ENCODE measurements at places on chromosomes 4 and X.

DNA sequence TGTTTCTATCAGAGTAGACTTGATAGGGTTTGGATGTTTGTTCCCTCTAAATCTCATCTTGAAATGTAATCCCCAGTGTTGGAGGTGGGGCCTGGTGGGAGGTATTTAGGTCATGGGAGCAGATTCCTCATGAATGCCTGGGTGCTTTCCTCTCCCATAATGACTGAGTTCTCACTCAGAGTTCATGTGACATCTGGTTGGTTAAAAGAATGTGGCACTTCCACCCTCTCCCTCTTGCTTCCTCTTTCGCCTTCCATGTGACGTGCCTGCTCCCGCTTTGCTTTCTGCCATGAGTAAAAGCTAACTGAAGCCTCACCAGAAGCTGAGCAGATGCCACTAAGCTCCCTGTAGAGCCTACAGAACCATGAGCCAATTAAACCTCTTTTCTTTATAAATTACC lies 47.3 kb upstream of the SRPX start:
- no peak for DNase-seq

DNA sequence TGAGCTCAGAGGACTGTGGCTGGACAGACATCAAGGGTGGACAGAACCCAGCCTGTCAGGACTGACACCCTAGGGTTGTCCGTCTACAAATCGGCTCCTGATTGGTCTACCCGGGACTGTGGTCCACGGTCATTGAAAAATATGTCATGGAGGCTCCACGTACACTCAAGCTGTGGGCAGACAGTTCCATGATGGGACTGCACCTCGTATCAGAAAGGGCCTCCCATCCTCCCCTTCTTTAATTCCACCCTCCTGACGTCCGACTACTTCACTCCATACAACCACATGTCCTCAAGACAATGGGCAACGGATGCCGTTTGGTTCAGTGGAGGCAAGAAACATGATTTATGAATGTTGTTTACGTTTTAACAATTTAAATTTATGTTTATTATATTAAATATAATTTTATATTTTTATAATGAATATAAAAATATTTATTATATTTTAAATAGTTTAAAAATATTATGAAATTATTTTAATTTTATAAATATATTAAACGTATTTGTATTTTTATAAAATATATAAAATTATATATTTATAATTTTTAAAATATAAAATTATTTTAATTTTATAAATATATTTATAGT lies 58.0 kb upstream of the SHOX start:
- DNase-seq = no peak

- DNase-seq = no peak
These were observed 686.1 kb downstream of the GLUD2 start for GRCh38 chrX:121733514-121733913.

GRCh38 chrX:30005813-30006212 lies 209.6 kb upstream of the MAGEB2 start:
- DNase-seq = no peak

DNA sequence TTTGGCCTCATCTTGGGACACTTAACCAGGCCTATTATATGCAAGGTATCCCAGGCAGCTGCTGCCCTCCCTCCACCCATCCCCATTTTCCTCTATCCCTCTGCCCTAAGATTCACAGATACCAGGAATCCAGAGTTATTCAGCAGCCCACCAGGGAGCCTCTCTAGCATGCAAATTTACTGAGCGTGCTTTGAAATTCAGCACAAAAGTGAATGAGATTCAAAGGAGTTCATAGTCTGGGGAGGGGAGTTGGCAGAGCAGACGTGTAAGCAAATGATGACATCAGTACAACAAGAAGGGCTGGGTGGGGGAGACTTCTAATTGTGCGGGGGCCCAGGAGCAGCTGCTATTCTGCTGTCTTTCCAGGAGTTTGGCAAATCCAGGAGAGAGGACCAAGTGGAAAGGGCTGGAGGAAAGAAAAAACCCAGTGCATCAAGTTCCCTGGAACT lies 1.7 kb upstream of the MTM1 start:
- DNase-seq = no peak

DNA sequence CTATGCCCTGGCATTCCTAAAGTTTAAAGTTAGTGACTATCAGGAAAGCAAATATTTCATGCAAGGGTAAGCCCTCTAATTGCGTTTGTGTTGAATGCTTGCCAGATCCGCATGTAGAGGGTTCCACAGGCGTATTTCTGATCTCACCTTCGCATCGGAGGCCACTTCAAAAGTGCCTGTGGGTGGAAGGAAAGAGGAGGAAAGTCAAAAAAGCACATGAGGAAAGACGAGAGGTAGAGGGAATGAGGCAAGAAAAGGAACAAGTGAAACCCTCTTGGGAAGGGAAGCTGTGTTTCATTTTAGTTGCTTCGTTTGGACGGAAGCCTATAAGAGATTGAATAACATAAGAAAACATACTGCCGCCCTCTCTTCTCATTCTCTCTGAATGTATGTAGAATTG lies 628.8 kb downstream of the SPRY1 start:
- no peak for DNase-seq

- no peak for DNase-seq
These were observed at the start of gene STK32B for GRCh38 chr4:5051278-5052203. TSS of gene STK32B (plus strand) at chr4:5051480.

GRCh38 chr4:42633605-42634388 lies 23.1 kb downstream of the ATP8A1 start:
- no peak for DNase-seq

DNA sequence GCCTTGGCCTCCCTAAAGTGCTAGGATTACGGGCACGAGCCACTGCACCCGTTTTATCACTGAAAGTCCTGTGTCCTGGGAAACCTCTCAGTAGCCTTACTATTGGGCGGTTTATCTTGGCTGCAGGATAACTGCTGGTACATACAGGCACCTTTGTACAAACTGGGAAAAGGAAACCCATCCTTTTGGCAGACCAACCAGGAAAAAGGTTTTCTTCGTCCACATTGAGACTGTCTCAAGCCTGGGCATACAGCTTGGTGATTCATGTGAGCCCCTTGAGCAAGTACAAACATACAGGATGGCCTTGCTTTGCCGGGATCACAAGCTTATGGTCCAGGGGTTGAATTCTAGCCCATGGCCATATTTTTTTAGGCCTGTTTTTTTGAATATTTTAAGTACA lies 32.8 kb downstream of the RWDD4 start:
- DNase-seq = no peak

GRCh38 chrX:127572471-127572870 lies 479.7 kb downstream of the ACTRT1 start:
- no peak for DNase-seq

- DNase-seq = no peak
These were observed 78.0 kb upstream of the PDHA2 start for GRCh38 chr4:95761871-95762270.

- no peak for DNase-seq
These were observed 24.4 kb upstream of the FAM47B start for GRCh38 chrX:34918091-34918736.

GRCh38 chr4:102399021-102399420 lies 53.7 kb upstream of the SLC39A8 start:
- no peak for DNase-seq

DNA sequence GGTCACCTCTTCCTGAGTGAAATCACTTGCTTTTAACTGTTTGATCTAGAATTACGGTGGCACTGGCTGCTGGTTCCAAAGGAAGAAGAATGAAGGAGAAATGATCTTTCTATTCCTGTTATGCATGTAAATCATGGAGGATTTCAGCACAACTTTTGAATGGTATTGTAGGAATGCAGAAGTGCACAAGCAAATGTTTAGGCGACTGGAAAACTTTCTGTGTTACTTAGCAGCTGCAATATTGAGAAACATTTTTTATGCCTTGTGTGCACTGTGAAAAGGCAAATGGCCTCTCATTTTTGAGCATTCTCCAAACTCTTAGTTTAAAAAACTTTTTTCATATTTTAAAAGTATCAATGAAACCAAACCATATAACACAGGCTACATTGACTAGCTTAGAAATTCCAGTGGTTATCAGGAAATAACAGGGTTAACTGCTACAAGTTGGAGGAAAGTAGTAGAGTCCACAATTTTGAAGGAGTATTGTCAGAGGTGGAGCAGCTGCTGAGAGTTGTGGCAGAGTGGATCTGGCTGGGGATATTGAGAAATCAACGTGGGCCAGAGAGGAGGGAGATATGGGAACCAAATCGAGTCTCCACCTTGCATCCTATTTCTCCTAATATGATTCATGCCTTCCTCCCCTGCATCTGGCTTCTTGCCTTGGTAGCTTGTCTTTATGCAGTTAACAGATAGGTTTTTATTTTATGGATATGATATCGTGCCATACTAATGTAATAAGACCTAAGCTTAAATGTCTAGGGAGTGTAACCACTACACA lies 32.0 kb upstream of the FHL1 start:
- DNase-seq = no peak

GRCh38 chrX:482192-482701 lies 95.5 kb upstream of the PPP2R3B start:
- DNase-seq = no peak

DNA sequence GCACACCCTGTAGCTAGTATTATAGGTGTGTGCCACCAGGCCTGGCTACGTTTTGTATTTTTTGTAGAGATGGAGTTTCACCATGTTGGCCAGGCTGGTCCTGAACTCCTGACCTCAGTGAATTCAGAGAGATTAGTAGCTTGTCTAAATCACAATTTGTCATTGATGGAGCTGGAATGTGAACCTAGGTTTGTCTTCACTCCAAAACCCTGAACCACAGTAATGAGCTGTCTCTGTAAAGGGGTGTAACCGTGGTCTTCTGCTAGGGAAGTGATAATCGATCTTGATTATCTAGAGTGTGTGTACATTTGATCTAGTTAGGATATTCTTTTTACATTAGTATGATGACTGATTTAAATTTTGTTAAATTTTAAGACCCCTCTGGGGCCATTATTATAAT lies 8.3 kb downstream of the ARHGAP10 start:
- no peak for DNase-seq

DNA sequence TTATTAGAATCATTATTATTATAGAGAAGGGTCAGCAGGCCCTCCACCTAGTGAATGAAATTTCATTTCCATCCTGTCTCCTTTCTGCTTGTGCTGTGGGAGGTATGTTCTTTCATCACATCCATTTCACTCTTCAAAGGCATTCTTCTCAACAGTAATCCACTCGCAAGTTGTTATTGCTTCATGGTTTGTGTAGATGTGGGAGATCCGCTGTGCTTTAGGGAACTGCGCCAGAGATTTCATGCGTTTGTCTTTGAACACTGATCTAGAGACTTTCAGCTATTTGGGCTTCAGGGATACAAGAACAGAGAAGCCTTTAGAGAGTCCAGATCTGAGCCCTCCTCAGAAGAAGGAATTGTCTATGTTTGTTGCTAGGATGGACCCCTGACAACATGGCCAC lies 53.5 kb upstream of the PUDP start:
- no peak for DNase-seq

DNA sequence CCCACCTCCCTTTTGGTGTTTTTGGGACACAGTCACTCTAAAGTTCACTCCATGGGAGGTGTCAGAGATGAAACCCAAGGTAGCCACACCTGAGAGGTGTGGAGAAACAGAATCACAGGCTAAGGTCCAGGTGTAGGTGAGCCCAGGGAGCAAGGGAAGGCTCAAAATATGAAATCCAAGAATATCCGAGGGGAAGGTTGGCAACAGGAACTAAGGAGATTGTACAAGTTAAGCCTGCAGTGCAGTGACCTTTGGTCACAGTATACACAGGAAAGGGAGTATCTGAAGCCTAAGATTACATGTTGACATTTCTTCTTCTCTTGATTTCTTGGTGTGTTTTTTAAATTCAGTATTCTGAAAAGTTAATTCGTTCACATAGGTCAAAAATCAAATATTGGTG lies 46.5 kb downstream of the PHF8 start:
- no peak for DNase-seq

DNA sequence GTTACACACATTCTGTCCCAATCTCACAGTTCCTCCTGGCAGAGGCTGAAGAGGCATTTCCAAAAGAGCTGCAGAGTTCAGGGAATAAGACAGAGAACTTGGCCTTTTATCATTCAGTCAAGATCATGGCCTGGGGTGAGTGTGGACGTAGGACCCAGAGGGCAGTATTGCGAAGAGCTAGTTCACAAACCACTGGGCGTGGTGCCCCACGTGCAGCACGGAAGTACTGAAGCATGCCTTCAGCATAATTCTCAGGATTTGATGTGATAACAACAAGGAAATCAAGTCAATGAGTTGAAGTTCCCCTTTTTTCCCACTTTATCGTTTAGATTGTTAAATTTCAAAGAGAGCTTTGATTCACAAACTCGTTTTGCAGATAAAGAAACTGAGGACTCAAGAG lies 117.7 kb downstream of the RELL1 start:
- no peak for DNase-seq

- no peak for DNase-seq
These were observed 17.9 kb downstream of the VSIG4 start for GRCh38 chrX:66021765-66022631.

GRCh38 chr4:89373394-89373793 lies 65.8 kb upstream of the GPRIN3 start:
- DNase-seq = no peak

DNA sequence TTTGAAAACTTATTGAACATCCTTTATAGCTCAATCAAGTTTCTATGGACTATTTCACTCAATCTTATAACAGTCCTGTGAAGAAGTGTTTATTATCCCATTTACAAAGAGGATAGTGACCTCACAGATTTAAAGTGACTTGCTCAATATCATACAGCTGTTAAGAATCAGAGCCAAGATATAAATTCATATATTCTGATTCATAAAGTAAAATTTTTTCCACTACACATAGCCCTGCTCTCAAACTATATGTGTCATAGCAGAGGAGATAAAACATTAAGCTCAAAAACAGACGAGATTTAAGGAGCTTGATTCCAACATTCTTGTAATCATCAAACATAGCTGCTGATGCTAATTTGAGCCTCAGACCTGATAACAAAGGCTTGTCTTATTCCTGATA lies 226.8 kb downstream of the CAMK2D start:
- DNase-seq = no peak

- DNase-seq = no peak
These were observed 172.3 kb downstream of the SHROOM3 start for GRCh38 chr4:76607266-76607799.

DNA sequence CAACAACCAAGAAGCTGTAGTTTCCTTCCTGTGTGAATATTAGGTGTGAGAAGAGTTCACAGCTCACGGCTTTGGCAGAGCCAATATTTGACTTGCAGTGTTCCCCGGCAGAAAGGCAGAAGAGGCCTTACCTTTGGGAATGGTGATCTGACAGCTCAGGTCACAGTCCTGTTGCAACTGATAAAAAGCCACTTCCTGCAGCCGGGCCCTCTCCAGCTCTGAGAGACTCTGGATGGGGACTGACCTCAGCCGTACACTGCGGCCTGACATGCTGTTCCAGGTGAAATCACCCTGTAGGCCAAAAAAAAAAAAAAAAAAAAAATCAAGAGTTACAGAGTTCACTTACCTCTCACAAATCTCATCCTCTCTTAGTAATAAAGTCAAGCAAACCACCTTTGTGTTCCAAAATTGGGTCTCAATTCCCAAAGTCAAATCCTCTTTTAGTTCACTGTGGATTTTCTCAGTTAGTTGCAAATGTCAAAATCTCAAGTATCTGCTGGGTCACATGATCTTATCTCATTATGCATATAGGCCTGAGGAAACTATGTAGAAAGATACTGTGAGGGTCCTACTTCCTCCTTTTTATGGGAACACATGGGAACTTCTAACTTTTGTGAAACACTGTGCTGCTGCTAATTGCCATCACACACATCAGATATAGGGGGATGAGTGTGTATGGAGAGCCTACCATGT lies 38.6 kb upstream of the AMELX start:
- DNase-seq = no peak

Measured in stimulated activated CD8-positive, alpha-beta memory T cell treated with anti-CD3 and anti-CD28 coated beads, Interleukin-4, amount 100 ng/mL, for 1 hour (primary cell).